ENCODE measurements at places on chromosomes 3 and 15.

- DNase-seq = no peak
These were observed 88.7 kb upstream of the UBE2E2 start for GRCh38 chr3:23114432-23114831.

DNA sequence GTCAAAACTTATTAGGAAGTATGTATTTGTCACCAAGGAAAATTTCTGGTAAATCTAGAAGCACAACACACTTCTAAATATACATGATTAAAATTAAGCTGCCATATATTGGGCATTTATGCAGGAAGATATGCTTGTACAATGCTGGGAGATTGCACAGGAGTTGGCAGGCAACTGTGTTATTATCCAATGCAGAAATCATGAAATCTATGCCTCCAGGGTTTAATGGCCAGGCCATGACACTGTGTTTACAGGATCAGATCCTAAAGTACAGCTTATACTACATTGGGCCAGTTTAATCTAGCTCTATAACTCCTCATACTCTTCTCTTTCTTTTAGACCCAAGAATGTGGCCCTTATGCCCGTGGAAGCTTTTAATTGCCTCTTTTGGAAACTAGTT lies 391.4 kb upstream of the DPH6 start:
- DNase-seq = no peak

GRCh38 chr3:40801284-40801741 lies 276.6 kb downstream of the ZNF621 start:
- DNase-seq = no peak

GRCh38 chr3:114730397-114730796 lies 416.7 kb downstream of the ZBTB20 start:
- DNase-seq = no peak

- DNase-seq = no peak
These were observed 12.9 kb downstream of the UBAP1L start for GRCh38 chr15:65101891-65102708.

- peak; percentile 58 for DNase-seq
These were observed 538.5 kb upstream of the NECTIN3 start for GRCh38 chr3:110533089-110533488.

DNA sequence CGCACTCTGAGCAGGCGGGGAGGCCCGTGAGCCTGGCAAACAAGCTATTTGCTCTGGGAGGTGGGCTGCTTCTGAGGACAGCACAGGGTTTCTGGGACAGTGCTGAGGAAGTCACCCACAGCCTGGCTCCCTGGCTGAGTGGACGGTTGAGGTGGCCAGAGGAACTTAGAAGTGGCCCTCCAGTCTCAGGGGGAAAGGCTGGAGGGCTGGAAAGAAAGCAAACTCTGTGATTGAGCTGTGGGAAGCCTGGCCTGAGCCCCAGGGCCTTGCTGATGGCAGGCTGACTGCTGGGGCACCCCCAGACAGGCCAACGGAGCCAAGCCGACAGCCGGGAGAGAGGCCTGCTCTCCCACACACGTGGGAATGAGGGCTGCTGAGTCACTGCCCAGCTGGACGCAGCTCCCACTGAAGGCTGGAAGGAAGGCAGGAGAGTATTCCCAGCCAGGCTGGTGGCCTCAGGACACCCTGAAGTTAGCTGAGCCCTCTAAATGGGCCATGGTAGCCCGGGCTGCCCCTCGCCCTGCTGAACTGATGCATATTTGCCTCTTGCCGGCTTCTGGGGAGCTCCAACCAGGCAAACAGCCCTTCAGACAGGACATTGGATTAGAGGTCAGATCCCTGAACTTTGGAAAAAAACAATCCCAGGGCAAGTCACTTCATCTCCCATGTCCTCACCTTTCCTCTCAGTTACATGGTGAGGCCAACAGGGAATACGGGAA lies 98.0 kb upstream of the TLE3 start:
- DNase-seq = peak; percentile 90

- no peak for DNase-seq
These were observed 98.0 kb upstream of the ABHD17C start for GRCh38 chr15:80597076-80597475.

DNA sequence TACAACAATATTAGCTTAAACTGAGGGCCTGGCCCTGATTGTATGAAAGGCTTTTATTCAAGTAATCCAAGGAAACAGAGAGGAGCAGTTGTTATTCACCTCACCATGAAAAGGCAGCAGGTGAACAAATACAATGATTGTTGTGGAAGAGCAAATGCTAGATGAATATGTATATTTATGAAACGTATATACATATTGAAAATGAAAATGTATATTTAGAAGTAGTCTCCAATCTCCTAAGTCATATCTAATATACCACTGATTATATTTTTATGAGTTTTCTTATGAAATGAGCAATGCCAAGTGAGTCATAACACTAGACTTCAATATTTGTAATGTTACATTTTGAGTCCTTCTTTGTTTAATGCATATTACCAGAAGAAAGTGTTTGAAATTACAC lies 116.2 kb upstream of the KCNMB2 start:
- DNase-seq = no peak

DNA sequence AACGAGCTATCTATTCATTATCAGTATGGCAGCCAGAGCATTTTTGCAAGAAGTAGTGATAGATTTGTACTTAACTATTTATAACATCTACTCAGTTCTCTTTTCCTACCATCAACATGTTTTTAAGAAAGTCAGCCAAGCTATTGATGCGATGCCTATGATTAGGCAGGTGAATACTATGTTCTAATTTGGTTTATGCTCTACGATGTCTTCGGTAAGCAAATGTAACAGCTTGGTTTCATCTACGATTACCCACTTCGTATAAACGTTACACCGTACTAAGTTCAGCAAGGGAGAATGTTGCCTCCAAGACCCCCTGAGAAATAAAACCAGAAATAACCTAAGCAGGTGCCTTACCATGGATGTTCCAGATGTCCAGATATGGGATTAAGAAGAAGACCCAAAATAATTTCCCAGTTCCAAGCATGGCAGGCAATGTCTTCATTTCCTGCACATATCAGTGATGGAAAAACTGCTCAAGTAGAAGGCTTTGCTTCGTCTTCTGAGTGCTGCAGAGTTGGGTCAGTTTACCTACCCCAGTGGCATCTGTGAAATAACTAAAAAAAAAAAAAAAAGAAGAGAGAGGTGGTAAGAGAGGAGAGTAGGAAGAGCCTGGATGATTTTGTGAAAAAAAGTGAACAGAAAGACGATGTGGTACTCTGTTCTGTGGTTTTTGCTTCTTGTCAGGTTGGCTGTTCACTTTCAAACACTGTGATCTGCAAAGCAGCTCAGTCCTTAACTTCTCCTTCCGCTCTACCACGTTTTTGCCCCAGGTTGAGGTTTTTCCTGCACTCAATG lies at the start of gene BTLA:
BTLA (minus strand) TSS at position 559 of the 798 bp plus-strand sequence; CDS start at position 445, 114 bp downstream.
- no peak for DNase-seq

- DNase-seq = no peak
These were observed 39.3 kb downstream of the GRK7 start for GRCh38 chr3:141802316-141803077.

GRCh38 chr3:123535580-123535979 lies 49.3 kb downstream of the HACD2 start:
- DNase-seq = no peak

- peak; percentile 85 for DNase-seq
These were observed 6.4 kb downstream of the THPO start for GRCh38 chr3:184371570-184372018.

DNA sequence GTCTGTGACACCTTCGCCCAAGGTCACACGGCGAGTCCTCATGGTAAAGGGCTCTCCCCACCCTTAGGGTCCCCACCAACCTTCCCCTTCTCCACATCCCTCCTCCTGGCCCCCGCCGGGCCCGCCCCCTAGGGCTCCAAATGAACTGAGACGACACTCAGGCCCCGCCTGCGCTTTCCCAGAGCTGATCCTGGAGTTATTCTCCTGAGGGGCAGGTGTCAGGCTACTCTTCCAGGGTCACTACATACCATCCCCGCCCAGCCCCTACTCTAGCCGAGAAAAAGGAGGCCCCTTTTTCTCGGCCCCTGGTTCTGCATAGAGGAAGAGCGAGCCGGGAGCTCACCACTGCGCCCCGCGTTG lies 292 bp downstream of the USP4 start:
- peak; percentile 68 for DNase-seq

GRCh38 chr15:91664224-91664836 lies 189.2 kb upstream of the SLCO3A1 start:
- DNase-seq = no peak

GRCh38 chr15:70463453-70463834 lies 299.9 kb downstream of the UACA start:
- no peak for DNase-seq

DNA sequence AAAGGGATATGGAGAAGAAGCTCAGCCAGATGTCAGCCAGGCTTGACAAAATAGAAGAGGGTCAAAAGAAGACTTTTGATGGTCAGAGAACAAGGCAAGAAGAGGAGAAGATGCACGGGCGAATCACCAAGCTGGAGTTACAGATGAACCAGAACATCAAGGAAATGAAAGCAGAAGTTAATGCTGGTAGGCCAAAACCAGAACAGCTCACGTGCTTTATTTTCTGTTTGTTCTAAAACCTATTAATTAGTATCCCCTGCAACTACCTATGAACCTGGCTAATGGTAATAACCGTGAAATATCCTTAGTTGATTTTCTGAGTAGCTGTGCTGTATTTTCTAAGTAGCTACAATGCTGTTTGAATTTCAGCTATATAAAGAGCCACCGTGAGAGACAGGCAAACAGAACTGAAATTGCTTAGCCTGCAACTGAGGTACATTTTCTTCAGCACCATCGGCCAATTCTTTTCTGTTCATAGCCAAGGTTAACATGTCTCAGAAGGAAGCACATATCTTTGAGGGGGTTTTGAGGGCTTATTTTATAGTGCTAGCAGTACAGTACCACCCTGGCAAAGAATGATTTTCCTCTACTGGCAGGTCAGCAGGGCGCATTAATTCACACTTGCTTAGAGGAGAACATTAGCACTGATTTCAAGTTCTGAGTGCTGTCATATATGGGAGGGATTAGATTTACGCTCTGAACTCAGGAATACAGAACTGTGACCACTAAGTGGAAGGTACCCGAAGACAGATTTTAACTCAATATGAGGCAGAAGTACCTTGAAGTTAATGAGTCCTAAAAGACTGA lies 78.9 kb downstream of the FAM81A start:
- DNase-seq = no peak

- DNase-seq = peak; percentile 30
These were observed 19.2 kb downstream of the SNX33 start for GRCh38 chr15:75666823-75667501.

GRCh38 chr3:151145713-151146070 lies 57.3 kb downstream of the GPR171 start:
- no peak for DNase-seq

- DNase-seq = peak; percentile 68
These were observed 2.4 kb downstream of the KLF15 start for GRCh38 chr3:126354776-126355175.

- DNase-seq = no peak
These were observed 65.6 kb downstream of the GRIP2 start for GRCh38 chr3:14474363-14475081.

GRCh38 chr3:156171281-156172267 lies 51.2 kb downstream of the KCNAB1 start:
- no peak for DNase-seq

DNA sequence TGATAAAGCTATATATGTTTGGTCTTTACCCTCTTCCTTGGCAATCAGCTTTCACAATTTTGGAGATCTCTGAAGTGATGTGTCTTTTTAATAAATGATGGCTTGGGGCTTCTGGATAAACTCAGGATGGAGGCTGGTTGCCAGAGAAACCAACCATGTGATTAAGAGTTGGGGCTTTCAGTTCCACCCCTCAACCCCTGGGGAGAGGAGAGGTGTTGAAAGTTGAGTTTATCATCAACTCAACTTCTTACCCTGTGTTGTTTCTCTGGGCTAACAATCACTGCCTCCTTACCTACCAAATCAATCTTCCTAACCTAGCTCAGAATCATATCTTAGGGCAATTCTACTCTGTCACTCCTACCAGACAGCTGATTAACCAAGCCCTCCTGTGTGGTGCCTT lies 735.8 kb downstream of the ZPLD1 start:
- no peak for DNase-seq

DNA sequence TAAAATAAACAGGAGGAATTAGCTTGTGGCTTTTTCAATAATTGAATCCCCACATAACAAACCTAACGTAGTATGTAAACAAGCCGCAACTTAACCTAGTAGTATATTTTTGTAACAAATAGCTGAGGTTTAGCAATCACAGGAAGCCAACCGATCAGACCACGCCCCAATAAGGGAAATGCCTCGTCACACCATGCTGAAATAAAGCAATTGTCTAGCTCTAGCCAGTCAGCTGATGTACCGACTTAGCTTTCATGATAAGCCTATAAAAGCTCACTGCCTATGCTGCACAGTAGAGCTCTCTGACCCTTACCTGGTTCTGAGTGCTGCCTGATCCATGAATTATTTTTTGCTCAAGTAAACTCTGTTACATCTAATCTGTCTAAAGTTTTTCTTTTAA lies 208.9 kb downstream of the ROBO1 start:
- no peak for DNase-seq

GRCh38 chr15:80459380-80459779 lies 55.2 kb downstream of the ARNT2 start:
- DNase-seq = no peak

GRCh38 chr3:27483117-27484014 lies 818 bp downstream of the SLC4A7 start:
- peak; percentile 61 for DNase-seq

GRCh38 chr15:78637776-78638435 lies 3.1 kb downstream of the CHRNB4 start:
- no peak for DNase-seq

- DNase-seq = no peak
These were observed 91.6 kb upstream of the CBLB start for GRCh38 chr3:105960381-105960780.

- no peak for DNase-seq
These were observed 4.2 kb downstream of the HMCES start for GRCh38 chr3:129282727-129283327.

DNA sequence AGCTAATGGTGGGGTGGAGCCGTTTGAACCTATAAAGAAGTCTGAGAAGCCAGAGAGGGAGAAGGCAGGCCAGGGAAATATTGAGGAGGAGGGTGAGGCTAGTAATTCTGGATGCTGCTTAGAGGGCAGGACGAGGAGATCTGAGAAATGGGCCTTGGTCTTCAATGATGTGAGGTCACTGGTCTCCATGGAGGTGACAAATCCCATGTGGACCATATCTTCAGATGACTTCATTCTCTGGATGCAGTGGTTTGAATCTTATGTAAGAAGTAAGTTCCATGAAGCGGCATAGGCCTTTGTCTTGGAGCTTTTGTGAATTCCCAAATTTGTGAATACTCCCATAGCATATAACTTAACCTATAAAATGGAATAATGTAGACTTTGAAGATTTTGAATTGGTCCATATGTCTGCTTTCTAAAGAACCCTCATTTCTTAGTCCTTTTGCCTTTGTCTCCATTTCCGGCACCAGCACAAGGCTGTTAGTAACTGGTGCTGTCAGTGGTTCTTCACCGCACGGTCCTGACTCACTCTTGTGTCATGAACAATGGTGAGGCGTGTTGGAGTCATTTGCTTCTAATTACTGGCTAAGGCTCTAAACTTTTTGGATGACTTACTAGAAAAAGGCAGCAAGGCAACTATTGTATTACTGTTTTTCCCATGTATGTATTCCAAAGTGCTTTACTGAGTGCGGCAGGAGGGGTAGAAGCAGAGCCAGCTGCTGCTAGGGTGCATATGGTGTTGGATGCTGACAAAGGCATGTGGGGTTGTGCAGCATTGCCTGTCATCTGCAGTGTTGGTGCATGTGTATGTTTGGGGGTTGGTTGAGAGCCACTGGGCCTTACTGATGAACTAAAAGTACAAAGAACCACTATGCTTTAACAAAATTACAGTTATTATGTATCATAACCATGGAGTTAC lies 279.3 kb upstream of the C2CD4B start:
- DNase-seq = no peak
